T-helper 9 cell (primary cell): ENCODE measurements at places on chromosomes 13 and 19.

GRCh38 chr13:45352031-45352430 is 11.0 kb upstream of the TPT1 start:
- no peak for DNase-seq

GRCh38 chr19:19356901-19357566 is 36.4 kb downstream of the MAU2 start:
- DNase-seq: no peak

GRCh38 chr19:51158474-51159129 is 16.5 kb downstream of the SIGLEC7 start:
- peak; percentile 67 for DNase-seq

- no peak for DNase-seq
Measured at GRCh38 chr13:28375250-28375930, 119.5 kb downstream of the FLT1 start.

DNA sequence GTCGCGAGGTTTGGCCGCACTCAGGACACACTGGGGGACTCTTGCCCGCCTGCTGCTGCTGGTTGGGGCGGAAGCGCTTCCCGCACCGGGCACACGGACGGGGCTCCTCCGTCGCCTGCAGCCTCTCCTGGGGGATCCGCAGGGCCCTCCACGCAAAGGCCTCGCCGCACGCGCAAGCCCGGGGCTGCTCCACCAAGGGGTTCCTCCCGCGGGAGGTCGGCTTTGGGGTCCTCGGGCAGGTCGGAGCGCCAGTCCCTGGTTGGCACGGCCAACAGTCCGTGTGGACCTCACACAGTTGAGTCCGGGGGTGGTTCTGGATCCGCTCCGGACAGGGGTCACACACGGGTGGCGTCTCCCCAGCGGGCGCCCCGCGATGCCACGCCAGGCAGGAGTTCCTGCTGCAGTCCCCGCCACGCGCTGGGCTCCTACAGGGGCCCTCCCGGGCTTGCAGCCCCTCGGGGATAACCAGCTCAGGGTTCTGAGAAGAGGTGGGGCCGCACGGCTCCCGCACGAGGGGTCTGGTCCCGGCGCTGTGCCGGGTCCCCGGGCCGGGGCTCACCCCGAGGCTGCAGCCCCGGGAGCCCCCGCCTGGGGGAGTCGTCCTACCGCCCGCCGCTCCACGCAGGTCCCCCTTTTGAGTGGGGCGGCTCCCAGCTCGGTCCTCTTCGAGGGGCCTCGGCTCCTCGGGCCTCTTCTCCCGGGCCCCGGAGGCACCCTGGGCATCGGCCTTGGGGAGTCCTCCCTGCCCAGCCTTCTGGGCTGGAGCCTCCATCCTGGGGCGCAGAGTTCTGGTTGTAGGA is 6.2 kb upstream of the ZNF497 start:
- no peak for DNase-seq

- DNase-seq: no peak
Measured at GRCh38 chr19:955803-956765, 28.1 kb upstream of the WDR18 start.

- no peak for DNase-seq
Measured at GRCh38 chr13:71866335-71867130, 471 bp downstream of the DACH1 start.

GRCh38 chr19:12930002-12930645 is 3.4 kb downstream of the FARSA start:
- no peak for DNase-seq

DNA sequence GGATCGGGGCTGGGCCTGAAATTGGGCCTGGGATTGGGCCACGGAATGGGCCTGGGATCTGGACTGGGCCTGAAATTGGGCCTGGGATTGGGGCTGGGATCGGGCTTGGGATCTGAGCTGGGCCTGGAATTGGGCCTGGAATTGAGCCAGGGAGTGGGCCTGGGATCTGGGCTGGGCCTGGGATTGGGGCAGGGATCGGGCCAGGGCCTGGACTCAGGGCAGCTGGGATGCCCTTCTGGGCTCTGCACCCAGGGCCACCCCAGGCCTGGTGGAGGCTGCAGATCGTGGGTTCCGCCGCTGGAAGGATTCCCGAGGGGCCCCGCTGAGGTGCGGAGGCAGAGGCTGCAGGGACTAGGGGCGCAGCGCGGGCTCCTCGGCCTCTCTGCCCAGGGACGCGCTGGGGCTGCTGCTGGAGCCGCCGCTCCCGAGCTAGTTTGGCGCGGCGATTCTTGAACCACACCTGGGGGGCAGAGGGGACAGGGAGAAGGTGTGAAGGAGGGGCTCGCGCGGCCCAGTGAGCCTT is 1.8 kb downstream of the TPRX1 start:
- no peak for DNase-seq

GRCh38 chr19:28063702-28064101 is 1149.2 kb downstream of the UQCRFS1 start:
- DNase-seq: no peak

- no peak for DNase-seq
Measured at GRCh38 chr13:91046715-91047327, 300.7 kb upstream of the MIR17HG start.

DNA sequence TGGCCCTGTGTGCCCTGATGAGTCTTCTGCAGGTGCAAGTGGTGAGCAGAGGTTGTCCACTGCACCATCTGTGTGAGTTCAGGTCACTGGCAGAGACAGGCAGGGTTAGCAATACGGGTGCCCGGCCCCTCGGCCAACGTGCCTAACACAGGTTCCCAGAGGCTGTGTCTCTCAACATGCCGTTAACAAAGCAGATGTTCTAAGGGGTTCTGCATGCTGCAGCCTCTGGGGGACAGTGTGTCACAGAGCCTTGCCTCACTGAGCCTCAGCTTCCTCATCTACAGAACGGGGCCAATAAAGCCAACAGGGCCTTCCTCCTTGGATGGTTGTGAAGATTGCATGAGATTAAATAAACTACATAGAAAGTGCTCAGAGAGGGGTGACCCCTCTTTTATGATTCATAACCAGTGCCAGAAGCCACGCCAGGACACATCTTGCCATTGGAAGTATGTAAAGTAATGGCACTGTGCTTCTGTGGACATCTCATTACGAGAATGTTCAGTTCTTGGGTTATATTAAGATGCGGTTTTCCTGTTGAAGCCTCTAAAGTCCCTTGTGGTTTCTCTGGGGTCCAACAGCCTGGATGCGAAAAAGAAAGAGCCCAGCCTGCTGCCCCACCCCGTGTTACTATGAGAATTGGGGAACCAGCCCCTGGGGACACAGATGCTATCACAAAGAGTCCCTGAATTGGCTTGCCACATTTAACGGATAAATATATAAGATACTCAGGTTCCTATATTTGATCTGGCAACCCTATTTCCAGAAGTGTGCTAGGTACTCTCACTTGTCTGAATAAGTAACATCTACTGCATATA is 11.2 kb upstream of the ARHGEF18 start:
- DNase-seq: no peak

DNA sequence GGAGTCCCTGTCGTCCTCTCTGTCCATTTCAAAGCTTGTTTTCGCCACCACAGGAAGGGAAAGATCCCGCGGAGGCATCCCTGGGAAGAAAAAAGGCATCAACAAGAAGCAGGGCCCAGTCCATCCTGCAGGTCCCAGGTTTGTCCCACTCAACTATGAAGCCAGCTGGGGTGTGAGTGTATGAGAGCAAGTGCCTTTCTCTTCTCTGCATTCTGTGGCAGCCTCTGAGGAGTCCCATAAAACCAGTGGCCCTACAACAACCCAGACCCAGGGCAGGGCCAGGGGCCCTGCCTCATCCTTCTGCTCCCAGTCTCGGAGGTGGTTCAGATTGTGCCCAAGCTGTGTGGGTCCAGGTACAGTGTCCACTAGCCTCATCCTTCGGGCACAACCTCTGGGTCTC is 18.9 kb downstream of the PEG3 start:
- DNase-seq: no peak

DNA sequence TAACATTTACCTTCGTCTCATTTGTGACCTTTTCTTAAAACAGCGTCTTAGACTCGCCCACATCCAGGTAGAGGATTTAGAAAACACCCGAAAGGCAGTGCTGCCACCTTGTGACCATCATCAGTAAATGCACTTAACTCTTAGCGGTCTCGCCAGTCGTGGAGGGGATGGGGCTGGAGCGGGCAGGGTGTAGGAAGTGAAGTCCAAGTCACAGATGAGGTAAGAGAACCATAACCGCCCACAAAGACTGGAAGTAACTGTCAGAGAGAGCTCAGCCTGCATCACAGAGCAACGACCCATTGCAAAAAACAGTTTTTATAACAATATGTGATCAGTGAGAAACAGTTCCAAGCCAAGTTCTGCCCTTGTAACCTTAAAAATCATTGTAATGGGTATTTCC is 10.7 kb upstream of the CEACAM3 start:
- peak; percentile 59 for DNase-seq

- no peak for DNase-seq
Measured at GRCh38 chr13:36520111-36520510, 87.8 kb downstream of the CCNA1 start.

DNA sequence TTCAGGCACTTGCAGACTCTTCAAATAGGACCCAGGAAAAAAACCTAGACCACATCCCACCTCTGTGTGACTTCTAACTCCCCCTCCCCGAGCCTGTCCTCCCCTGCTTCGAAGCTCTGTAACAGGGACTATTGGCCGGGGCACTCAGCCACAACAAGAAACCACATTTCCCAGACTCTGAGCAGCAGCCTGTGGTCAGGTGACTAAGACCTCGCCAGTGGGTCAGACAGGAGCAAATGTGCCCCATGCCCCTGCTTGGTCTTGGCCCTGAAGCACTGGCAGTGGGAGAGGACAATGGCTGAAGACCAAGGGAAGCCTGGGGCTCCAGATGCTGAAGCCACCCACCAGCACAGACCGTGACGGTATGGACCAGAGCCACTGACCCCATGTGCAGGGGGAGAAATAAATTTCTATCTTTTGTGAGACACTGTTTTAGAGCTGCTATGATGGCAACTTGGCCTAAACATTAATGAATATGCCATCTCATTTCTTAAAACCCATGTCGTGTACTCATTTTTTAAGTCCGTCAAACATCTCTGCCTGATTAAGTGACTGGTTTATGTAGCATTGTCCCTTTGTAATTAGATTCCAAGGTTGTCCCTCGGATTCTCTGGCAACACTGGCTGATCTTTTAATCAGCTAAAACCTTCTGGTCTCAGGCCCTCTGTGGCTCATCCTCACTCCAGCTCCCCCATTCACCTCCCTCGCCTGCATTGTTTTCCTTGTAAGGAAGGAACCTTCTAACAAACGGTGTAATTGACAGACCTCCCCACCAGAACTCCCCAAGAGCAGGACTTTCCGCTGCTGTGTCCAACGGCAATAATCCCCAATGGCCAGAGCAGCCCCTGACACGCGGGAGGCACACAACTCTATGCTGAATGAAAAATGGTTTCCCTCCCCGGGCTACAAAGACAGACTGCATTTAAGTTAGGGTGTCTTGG is 98.4 kb downstream of the STK24 start:
- no peak for DNase-seq

- no peak for DNase-seq
Measured at GRCh38 chr13:44763615-44764301, 187.6 kb upstream of the TSC22D1 start.
